ENCODE measurements at places on chromosomes 5 and 9. TPM values are rescaled to one million over a fixed set of nuclear protein-coding genes. Genes with fewer than 3 reads are reported as not detected.

GRCh38 chr5:101717721-101718120 is 578.4 kb downstream of the SLCO4C1 start:
- DNase-seq, result no peak

DNA sequence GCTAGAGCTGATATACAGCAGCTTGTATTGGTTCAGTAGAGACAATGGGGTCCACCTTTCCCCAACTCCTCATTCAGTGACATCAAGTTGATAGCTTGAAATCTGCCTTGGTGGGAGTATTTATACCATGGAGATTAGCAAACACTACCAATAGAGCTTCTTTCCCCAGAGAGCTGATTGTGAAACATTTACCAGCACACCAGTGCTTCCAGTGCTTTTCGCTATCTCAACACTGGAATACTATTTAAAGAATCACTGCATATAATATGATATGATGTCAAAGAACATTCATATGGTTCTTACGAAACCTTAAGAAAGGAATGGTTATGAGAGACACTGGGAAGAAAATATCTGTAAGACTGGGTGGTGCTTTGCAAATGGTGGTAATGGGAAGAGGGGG is 21.8 kb upstream of the RNF145 start:
- DNase-seq, result no peak

DNA sequence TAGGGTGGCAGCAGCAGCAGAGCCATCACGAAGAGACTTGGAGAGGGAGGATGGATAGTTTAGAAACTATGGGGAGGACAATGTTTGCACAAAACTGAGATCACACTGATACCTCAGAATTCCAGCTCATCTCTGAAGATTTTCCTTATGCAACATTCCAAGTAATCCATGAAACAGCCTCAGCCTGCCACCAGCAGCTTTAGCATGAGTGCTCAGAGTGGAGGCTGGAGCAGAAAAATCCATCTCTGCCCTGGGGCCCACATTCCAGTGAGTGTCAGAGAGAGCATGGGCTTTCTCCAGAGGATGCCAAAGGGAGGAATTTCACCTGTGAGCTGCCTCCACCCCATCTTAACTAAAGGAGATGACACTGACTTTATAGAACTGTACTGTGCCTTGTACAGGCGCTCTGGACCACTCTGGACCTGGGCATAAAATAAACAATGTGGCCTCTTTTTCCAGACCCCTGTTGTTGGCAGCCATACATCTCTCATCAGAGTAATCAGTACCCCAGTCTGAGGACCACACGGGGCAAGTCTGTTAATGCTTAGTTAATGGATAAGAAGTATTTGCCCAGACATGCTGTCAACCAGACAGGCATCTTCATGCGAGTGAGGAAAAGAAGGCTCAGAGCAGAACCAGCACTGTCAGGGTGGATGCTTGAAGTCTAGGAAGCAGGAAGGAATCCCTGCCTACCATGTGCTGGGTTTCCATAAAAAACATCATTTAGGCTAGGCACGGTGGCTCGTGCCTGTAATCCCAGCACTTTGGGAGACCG is 440.9 kb downstream of the ENC1 start:
- no peak for DNase-seq

DNA sequence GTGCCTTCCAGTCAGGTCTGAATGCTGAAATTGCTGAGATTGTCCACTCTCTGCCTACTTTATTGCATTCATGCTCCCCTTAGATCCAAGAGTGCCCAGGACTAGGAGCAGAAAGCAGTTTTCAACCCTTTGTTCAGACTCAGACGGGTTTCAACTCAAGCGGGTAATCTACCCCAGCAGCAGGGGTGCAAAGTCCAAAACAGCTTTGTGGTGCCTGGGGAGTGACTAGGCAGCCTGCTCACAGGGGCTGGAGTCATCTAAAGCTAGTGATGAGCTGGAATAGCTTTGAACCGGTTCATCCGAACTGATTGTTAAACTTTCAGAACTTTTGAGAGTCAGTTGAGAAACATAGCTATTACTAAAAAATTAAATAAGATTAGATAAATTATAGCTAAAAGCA is 71.0 kb upstream of the IQGAP2 start:
- DNase-seq, result no peak

- no peak for DNase-seq
Measured at GRCh38 chr9:90943341-90943740, 141.7 kb downstream of the SYK start.

- no peak for DNase-seq
Measured at GRCh38 chr9:115790520-115790919, 363.1 kb upstream of the PAPPA start.

- DNase-seq, result peak; percentile 85
Measured at GRCh38 chr9:962023-962422, 14.4 kb upstream of the DMRT3 start.

The NIPAL4 gene
- total RNA-seq, result 0.51 TPM

- no peak for DNase-seq
Measured at GRCh38 chr9:136338511-136338910, 11.2 kb downstream of the GPSM1 start.

GRCh38 chr5:127602481-127602880 is 46.4 kb upstream of the CTXN3 start:
- DNase-seq, result no peak

- no peak for DNase-seq
Measured at GRCh38 chr5:6178846-6179532, 199.4 kb downstream of the MED10 start.

DNA sequence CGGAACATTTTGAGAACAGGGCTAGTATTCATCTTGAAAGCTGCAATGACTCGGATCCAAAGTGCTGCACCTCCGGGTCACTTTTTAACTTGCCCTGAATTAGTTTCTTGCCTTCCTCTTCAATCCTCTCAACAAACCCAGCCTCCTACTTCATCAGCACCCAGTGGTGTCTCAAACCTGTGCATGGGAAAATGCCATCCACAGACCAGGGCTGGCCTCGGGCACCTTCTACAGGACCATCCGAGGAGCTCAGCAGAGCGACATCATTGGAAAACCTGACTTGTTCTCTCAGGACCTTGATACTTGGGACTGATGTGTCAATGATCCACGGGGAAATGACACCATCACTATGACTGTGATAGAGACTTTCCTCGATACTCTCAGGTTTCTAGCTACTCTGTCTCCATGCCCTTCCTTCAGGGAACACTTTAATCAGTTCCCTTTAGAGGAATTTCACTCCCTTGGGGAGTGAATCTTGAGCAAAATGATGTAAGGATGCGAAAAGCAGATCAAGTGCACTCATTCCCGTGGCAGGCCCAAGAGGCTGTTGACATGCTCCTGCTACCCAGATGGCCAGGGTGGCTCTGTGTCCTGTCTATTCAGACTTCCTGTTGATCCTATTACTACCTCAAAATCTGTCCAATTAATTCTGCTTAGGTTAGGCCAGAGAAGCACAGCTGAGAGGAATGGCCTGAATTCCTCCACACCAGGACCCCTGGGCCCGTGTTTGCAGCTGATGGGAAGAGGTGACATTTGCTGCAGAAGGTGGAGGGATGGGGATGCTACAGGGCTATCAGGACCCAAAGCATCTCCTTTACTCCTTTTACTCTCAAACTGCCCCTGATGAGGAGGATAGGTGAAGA is 96.5 kb upstream of the SLC25A48 start:
- no peak for DNase-seq

GRCh38 chr9:127549751-127550150 is 62.3 kb upstream of the STXBP1 start:
- no peak for DNase-seq

DNA sequence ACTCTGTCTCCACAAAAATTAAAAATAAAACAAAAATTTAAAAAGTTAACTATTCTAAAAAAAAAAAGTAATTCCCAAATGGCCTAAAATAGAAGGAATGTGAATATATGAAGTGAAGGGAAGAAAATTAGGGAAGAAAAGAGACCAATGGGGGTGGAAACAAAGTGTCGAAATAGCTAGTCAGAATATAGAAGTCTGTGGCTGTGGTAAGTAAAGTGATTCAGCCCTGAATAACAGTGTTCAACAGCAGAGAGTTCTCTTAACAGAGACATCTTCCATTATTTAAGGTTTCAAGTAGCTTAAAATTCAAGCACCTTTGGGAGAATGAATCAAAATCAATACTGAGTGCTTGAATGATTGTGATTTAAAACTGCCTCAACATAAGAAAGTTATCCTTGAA is 51.7 kb downstream of the LPAR1 start:
- no peak for DNase-seq

The TAF11L6 gene
- total RNA-seq, result not detected

The ZNG1C gene
- 32.3 TPM for total RNA-seq

DNA sequence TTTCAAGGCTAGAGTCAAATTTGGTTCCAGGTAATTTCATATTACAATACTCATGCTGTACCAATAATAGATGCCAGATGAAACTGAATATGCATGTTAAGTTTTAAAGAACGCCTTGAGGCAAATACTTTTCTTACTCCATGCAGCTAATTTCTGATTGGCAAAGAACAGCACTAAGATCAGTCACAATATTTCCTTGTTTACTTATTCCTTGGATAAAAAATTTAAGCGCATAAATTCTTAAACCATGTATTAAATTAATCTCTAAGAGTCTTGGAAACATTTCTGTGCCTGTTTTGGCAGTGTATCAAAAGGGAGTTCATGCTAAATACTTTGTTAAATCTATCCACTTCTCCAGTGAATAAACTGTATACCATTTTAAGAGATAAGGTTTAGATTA is 173.5 kb downstream of the SLC12A2 start:
- no peak for DNase-seq
